ENCODE measurements at places on chromosomes 12 and 14.

DNA sequence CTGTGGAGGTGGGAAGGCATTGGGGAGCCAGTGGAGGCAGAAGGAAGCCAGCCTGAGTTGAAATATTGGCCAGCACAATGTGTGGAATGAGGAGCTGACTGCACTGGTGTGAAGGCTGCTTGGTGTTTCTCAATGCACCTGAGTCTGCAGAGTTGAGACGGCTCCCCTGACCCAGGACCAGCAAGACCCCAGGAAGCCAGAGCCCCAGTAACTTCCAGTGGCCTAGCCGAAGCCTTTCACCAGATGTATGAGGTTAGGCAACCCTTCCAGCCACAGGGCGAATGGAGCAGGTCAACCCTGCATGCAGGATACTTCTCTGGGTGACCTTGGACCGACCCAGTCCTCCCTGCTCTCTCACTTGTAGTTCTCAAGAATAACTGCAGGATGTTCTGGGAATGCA, 12.9 kb upstream of the KRT73 start:
- DNase-seq: no peak

- peak; percentile 42 for DNase-seq
These were observed 59.4 kb downstream of the ZNF664 start for GRCh38 chr12:124032265-124032886.

DNA sequence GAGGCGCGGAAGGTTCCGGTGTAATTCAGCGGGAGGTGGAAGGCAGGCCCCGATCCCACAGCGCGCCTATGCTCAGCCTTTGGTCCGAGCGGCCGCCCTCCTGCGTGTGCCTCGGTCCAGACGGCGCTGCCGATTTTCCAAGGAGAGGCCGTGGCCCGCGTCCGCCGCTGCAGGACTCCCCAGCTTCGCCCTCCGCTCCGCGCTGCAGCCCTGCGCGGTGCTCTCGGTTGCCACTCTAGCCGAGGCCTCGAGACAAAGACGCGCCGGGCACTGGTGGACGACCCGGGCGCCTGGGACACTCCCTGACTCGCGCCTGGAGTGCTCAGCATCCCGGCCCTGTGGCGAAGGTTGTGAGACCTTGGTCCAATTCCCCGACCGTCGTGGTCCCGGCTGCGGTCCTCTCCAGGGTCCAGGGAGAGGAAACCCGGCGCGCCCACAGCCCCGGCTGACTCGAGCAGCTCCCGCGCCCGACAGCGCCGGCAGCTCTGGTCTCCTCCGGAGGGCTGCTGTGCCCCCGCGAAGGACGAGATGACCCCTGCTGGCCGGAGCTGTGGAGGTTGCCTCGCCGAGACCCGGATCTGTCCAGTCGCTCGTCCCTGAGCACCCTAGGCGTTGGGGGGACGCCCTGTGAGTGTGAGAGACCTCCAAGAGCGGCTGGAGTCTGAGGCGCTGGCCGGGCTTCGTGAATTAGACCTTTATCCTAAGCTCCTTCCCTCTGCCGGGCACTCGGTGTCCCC, 6.5 kb downstream of the HOXC12 start:
- DNase-seq: no peak

- DNase-seq: no peak
These were observed 253.7 kb downstream of the DUSP6 start for GRCh38 chr12:89098441-89099112.

GRCh38 chr14:34250959-34251358, 211.1 kb downstream of the SPTSSA start:
- DNase-seq: no peak

DNA sequence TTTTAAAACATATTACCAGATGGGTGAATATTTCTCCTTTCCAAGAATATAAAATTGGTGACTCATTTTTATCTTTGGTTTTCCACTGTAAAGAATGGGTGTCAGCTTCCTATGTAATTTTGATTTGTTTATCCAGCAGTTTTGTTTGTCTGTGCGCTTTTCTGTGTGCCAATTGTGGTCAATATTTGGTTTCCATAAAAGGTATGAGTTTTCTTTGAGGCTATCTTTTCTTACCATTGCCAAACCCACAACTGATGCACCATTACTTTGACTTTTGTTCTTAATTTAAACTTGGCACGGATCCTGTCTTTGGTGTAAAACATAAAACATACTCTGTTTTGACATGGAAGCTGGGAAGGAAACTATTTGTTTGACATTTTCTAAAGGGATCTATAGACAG, 78.8 kb upstream of the NAV3 start:
- DNase-seq: no peak

- no peak for DNase-seq
These were observed 25.5 kb downstream of the EP400 start for GRCh38 chr12:131975228-131975627.

DNA sequence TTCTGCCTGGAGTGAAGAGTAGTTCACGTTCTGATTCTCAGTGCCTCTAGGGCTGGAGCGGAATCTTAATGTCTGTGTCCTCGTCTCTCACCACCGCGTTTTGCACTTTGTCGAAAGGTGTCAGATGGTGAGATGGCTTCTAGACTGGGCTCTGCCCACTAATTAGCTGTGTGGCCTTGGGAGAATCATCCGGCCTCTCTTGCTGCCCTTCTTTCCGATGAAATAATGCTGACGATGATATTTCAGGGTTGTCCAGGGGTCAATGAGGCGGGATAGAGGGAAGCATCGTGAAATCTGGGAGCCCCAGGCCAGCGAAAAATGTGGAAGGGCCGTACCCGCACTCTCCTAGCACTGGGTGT, 811 bp upstream of the GALNT16 start:
- DNase-seq: no peak

DNA sequence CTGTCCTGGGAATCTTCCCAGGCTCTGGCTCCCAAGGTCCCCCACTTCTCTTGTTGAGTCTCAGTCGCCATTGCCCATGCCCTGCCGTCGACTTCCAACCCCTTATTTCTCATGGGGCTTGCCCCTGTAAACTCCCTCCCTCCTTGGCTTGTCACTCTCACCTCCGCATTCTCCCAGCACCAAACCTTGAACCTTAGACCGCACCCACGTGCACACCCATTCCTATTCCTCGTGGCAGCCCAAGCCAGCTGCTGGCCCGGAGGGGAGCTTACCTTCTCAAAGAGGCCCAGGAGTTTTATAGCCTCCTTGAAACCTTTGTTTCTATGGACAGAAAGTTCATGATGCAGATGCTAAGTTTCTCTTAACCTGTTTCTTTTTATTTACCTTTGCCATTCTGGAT, 4.6 kb downstream of the JDP2 start:
- no peak for DNase-seq

GRCh38 chr12:67414011-67414715, 145.0 kb downstream of the CAND1 start:
- no peak for DNase-seq

- no peak for DNase-seq
These were observed 451.9 kb upstream of the NOVA1 start for GRCh38 chr14:27049701-27050100.

DNA sequence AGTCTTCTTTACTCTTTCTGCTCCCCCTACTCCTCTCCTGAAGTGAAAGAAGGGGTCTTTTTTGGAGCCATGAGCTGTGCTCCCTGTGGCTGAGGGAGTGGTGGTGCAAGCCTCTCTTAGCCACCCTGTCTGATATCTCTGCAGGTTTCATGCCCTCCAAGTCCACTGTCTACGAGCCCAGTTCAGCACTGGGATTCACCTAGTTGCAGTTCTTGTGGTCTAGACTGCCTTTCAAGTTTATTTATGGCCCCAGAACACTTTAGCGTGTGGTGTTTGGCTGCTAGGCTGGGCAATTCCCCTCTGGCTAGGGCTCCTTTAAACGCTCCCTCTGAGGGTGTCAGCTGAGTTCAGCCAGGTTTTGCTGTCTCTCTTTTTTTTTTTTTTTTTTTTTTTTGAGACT, 908.6 kb downstream of the TRHDE start:
- DNase-seq: no peak

- DNase-seq: no peak
These were observed 253.9 kb upstream of the ARID2 start for GRCh38 chr12:45475594-45475993.

- DNase-seq: no peak
These were observed 6.9 kb downstream of the ALDH6A1 start for GRCh38 chr14:74077401-74077800.

DNA sequence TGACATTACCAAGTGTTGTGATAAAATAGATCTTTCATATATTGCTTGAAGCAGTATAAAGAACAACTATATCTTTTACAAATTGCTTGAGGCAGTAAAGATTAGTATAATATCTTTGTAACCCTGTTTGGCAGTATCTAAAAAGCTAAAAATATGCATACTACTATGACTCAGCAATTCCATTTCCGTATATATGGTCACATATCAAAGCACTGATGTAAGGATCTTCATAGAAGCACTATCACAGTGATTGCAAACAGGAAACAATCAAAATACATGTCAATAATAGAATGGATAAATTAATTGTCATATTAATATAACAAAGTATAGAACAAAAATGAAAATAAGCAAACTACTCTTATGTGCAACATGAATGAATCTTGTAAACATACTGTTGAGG, 158.4 kb upstream of the IGF1 start:
- no peak for DNase-seq

GRCh38 chr12:123763093-123763492, 992 bp downstream of the DNAH10 start:
- no peak for DNase-seq

DNA sequence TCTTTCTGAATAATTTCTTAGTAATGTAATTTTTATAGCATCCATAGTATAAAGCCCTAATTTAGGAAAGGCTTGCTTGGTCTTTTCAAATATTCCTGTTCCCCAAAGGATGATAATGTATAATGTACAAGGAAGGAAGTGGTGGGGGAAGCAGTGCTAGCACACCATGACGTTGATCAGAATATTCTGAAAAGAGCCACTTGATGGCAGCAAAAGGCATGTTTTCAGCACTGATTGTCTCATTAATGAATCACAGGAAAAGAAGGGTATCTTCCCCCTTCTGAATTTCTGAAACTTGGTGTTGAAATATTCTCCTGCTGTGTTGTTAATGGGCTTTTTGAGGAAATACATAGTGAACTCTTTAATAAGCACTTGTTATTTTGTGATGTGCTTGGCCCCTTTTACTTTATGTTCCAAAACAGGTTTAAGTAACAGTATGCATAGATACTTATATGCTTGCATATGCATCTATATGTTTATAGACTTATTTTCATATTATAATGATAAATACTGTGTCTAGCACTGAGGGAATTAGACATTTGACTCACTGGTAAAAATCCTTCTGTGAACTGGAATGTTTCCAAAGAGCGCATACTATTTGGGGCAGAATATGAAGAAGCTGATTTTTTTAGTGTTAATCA, 122.0 kb downstream of the TMEM117 start:
- peak; percentile 10 for DNase-seq

DNA sequence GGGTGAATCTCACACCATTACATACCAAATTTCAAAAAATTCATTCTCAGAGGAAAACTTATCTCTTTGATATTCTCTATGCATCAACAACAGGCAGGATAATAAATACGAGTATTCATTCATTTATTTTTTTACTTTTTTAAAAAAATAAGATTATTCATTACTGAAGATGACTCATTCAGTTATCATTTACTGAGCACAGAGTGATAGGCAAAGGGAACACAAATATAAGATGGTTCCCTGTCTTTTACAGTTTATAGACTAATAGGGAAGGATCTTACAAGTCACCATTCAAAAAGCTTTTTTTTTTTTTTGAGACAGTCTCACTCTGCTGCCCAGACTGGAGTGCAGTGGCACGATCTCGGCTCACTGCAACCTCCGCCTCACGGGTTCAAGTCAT, 5.0 kb upstream of the PABPN1 start:
- DNase-seq: no peak

DNA sequence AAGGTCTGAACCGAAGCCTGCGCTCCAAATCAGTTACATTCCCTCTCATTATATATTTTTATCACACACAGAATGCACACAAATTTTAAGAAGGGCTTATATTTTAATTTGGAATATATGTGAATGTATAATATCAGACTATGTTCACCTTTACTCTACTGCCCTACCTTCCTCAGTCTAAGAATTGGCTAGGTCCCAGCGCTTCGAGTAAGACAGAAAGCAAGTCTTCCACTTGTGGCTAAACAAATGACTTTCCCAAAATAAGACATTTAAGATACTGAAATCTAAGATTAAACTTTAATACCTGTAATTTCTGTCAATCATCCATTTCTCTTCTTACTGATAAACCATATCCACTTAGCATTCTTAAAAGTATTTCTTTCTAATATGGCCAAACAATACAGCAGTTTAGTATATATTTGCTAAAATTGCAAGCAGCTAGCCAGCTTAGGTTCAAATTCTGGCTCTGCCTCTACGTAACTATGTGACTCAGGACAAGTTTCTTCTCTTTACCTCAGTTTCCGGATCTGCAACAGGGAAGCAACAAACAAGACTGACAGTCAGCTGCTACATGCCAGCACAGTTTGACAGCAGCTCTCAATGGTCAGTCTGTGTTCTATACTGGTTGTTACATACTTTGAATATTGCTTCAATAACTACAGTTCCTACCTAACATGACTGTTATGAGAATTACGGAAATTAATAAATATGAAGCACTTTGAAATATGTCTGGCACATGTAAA, 2.0 kb downstream of the INTS13 start:
- peak; percentile 55 for DNase-seq

DNA sequence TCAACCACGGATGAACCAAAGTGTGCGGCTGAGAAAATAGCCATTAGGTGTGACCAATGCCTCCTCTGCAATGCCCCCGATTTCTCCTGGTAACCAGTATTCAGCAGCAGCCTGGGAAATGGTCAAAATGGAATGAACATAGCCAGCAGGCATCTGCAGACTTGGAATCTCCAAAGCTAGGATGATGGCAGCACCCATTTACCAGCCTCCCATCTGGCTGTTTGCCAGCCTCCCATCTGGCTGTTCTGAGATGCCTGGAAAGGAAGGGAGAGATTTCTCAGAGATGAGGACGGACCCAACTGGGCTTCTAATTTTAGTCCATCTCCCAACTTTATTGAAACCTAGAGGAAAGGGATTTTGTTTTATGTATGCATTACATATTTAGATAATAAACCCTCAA, 16.2 kb downstream of the CLMN start:
- DNase-seq: no peak

GRCh38 chr14:59425322-59425935, 39.8 kb downstream of the GPR135 start:
- DNase-seq: no peak
